ENCODE measurements at places on chromosomes 3 and 15.

DNA sequence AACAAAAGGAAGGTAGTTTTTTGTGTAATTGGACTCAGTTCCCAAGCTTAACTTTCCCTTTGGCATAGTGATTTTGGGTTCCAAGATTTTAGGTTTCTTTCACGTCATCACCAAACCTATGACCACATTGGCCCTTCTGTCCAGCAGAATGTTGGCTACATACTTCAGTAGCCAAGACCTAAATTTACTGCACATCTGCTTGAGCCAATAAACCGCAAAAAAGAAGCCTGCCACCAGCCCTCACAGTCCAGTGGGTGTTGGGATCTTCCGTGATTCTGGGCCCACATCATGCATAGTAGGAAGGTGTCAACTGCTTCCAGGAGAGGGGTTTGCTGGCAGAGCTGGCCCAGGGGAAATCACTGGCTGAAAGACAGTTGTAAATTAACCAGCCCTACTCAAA lies 57.6 kb upstream of the LIPC start:
- DNase-seq: no peak

- DNase-seq: no peak
Observed at GRCh38 chr3:9067352-9067975, 104.2 kb upstream of the RAD18 start.

GRCh38 chr3:27174530-27174929 lies 194.7 kb downstream of the NEK10 start:
- DNase-seq: no peak

GRCh38 chr15:92903631-92903965 lies 3.5 kb downstream of the CHD2 start:
- no peak for DNase-seq

DNA sequence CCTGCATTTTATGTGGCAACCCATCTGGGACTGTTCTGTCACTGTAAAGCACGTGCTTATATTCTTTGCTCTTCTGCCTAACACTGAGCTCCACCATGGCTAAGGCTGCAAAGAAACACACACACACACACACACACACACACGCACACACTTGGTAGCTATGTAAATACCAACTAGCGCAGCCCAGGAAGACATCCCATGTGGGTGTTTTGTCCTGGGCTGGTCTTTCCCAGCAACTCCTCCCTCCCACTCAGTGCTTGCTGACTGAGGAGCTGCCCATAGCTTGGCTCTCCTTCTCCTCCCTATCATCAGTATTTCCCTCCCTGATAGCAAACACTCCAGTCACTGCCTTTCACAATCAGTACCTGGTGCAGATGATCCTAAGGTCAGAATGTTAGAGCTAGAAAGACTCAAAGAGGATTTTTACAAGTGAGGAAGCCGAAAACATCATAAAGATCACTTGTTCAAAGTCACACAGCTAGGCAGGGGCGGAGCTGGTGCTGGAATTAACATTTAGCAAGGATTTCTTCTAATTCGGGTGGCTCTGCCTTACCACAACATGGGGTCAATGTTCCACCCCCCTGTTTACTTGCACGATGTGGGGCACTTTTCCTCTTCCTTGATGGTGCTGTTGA lies 377.1 kb upstream of the TBL1XR1 start:
- no peak for DNase-seq

GRCh38 chr3:48415251-48415953 lies 14.5 kb downstream of the PLXNB1 start:
- no peak for DNase-seq

DNA sequence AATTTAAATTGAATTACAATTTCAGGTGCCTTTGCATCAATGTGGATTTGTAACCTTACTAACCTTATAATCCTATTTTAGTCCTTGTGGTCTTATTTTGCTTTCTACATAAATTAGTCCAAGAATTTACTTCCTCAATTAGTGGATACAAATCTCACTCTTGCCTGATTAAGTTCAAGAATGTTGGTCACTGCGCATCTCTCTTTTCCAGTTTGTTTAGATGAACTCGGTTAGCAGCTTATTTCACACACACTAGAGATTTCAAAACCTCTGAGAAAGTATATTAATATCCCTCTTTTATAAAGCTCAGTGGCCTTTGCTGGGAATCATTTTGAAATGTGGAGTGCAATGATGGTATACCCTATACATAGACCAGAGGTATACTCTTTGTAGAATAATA lies 243.4 kb downstream of the DTWD1 start:
- no peak for DNase-seq

GRCh38 chr3:185508335-185508991 lies 9.6 kb upstream of the TMEM41A start:
- DNase-seq: no peak

DNA sequence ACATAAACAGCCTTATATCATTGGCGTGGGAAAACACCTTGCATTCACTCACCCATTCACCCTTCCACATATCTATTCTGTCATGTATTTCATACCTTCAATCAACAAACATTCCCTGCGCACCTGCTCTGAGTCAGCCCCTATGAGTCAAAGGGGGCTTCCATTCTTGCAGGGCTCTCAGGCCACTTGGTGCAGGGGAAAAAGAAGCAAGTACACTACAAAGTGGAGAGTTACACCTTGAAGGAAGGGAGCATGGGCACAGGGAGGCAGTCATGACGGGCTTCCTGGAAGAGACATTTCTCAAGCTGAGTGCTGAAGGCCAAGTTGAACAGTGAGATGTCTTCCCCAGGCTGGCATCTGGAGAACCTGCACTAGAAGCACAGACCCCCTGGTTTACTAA lies 4.6 kb upstream of the AMOTL2 start:
- DNase-seq: no peak

GRCh38 chr3:45026957-45027356 lies 854 bp downstream of the CLEC3B start:
- DNase-seq: no peak

GRCh38 chr15:73654659-73655058 lies 21.5 kb upstream of the NPTN start:
- DNase-seq: no peak

- DNase-seq: no peak
Observed at GRCh38 chr3:1251282-1252060, 158.6 kb downstream of the CNTN6 start.

- no peak for DNase-seq
Observed at GRCh38 chr3:117473981-117474538, 764.5 kb downstream of the TUSC7 start.

- no peak for DNase-seq
Observed at GRCh38 chr15:52540374-52541012, 11.8 kb upstream of the MYO5A start.

- DNase-seq: no peak
Observed at GRCh38 chr3:179811321-179812095, 158.7 kb downstream of the USP13 start.

- DNase-seq: no peak
Observed at GRCh38 chr3:46422617-46423016, 15.6 kb downstream of the CCRL2 start.

- DNase-seq: no peak
Observed at GRCh38 chr3:61008153-61008997, 242.9 kb downstream of the FHIT start.

GRCh38 chr15:45670091-45670490 lies 35.3 kb downstream of the SQOR start:
- DNase-seq: no peak

Measured in stimulated activated CD8-positive, alpha-beta memory T cell treated with anti-CD3 and anti-CD28 coated beads, Interleukin-7, amount 100 ng/mL, for 24 hours (primary cell).